Tibial artery (tissue), 4 donors: ENCODE measurements at places on chromosomes 11 and 22.

- no peak for DNase-seq
These were observed 75.6 kb upstream of the HEPHL1 start for GRCh38 chr11:93945596-93945995.

DNA sequence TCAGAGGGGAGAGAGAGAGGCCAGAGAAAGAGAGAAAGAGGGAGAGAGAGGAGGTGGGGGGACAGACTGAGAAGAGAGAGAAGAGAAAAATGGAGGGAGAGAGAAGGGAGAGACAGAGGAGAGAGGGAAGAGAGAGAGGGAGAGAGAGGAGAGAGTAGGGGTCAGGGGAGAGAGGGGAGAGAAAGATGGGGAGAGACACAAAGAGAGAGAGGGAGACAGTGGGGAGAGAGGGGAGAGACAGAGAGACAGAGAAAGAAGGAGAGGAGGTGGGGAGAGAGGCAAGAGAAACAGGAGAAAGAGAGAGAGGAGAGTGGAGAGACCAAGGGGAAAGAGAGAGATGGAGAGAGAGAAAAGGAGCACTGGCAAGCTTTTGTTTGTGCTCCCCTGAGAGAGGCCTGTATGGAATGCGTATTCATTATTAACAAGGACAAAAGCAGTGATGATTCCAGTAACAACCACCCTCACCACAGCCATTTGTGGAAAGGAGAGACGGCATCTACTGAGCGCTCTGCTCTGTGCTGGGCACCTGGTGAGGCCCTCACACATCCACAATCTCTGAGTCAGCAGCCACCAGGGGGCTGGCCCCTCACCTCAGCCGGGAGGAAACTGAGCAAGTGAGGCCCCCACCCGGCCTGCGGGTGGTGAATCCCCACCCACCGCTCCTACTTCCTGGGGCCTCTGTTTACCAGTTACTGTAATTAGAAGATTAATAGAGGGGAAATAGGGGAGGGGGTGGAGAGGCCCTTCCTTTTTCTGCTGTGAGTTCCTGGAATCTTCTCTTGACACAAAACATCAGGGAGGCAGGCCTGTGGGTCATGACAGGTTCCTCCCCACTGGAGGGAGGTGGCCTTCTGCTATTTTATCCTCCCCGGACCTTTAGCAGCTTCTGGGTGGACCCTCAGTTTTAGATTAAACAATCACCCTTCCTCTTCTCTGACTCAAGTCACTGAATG, 14.6 kb upstream of the MIAT start:
- no peak for DNase-seq

GRCh38 chr11:2409126-2409525, 8.6 kb downstream of the TSSC4 start:
- no peak for DNase-seq

- DNase-seq = no peak
These were observed 89.7 kb upstream of the PHOX2A start for GRCh38 chr11:72333661-72334060.
